ENCODE measurements at places on chromosomes 5 and 9.

- DNase-seq, result no peak
Measured at GRCh38 chr5:157331807-157332206, 65.9 kb downstream of the CYFIP2 start.

- no peak for DNase-seq
Measured at GRCh38 chr9:35862328-35862727, 7.9 kb downstream of the OR13J1 start.

GRCh38 chr5:123960526-123960925, 448.5 kb downstream of the CSNK1G3 start:
- DNase-seq, result no peak

DNA sequence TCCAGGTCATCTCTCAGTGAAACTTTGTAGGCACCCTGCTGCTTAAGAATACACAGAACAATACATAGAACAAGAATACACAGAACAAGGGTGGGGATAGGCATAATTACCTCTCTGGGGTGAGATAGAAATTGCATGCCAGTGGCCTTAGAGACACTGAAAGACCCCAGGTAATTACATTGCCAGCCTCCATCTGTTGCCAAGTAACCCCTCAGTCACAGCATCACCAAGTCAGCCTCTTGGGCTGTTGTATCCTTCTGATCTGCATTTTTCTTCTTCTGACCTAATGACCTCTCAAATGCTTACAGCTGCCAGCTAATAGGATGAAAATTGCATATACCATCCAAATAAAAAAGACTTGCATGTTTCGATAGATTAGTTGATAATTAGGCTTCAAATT, 167.7 kb downstream of the GRIA1 start:
- DNase-seq, result no peak

- no peak for DNase-seq
Measured at GRCh38 chr5:135227064-135228022, 171.7 kb downstream of the MACROH2A1 start.

DNA sequence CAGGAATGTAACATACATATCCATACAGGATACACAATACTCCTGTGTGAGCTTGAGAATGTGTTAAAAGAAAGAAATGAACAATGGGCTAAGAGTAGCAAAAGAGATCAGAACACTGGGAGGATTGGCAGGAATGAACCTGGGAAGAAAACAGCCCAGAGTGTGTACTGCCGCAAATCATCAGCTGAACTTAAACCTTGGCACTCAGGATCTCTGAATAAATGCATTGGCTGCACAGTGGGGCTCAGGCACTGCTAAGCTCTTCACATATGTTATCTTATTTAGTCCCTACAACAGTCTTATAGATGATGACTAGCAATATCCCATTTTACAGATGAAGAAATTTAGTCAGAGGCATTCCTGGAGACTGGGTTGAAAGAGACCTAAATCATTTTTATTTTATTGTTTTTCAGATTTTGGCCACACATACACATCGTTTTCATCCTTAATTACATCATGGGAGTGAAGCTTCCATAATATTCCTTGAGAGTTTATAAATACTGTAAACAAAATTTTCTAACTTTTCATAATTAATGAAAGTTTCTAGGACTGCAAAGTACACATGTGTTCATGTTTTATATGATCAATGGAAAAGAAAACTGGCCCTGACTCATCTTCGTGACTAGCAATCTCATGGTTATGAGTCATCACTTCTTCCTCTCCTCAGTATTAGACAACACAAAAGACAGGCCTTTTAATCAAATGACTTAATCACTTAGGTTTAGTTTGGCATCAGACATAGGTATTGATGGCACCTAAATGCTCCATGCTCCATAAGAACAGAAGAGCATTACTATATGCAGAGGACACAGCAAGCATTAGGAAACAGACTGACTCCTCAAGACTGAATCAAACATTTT, 59.2 kb downstream of the CDH18 start:
- no peak for DNase-seq

GRCh38 chr5:77390795-77391194, 101.3 kb downstream of the WDR41 start:
- DNase-seq, result no peak

Measured in cortex of kidney (tissue), 1 donor.